ENCODE measurements at places on chromosomes 16 and 17.

DNA sequence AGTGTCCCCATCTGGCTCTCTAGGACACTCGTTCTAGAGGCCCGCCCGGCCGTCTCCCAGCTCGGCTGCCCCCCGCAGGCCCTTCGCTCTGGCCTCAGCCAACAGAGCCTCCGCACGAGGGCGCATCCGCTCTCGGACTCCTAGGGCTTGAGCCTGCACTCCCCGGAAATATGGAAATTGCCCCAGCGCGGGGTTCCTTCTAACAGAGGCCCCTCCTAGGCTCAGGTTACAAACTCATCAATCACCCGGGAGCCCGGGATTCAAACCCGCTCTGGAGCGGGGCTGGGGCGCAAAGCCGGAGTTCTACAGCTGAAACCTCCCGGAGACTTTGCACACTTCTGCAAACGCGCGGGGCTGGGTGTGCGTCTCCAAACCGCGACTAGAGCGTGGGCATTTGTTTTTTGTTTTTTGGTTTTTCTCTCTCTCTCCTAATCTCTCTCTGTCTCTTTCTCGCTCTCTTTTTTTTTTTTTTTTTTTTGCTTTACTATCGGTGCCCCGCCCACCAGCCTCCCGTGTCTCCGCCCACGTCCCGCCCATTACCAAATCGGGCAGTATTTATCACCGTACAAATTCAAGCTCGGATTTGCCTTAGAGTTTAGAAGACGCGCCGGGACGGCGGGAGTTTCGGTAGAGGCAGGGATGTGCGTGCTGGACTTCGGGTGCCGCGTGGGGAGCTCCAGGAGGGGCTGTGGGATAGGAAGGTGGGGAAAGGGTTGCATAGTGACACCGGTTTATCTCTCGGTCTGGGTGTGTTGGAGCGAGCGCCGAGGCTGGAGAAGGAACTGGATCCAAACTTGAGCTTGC is 2.4 kb upstream of the FOXL1 start:
- no peak for DNase-seq

- DNase-seq = no peak
These were observed 37.0 kb upstream of the CCDC182 start for GRCh38 chr17:57782062-57782490.

DNA sequence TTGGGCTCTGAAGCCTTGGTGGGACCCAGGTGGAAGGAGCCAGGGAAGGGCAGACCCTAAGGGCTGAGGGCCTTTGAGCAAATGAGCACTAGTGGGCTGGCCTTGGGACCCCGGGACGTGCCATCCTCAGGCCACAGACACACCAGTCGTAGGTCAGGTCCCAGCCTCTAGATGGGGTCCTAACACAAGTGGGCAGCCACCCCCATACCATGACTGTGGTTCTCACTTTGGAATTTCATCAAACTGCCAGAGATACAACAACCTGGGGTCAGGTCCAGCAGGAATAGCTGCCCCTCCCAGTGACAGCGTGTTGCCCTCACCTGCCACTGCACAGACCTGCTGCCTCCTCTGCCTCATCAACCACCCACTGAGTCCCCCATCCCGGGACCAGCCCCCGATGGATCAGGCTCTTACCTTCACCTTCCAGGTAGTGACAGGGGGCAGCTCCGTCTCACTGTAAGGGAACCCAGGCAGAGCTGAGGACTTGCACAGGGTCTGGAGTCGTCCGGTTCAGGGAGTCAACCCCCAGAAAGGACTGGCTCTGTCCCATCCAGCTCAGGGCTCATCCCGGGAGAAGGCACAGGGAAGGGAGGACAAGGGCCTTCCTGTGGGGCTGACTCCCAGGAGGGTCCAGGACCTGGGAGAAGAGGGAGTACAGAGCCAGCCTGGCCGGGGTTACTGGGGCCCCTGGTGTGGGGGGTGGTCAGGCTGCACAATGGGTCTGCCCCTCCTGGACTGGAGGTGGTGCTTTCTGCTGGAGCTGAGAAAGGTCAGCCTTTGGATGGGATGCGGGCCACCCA is 40.0 kb downstream of the LGALS9 start:
- DNase-seq = no peak

DNA sequence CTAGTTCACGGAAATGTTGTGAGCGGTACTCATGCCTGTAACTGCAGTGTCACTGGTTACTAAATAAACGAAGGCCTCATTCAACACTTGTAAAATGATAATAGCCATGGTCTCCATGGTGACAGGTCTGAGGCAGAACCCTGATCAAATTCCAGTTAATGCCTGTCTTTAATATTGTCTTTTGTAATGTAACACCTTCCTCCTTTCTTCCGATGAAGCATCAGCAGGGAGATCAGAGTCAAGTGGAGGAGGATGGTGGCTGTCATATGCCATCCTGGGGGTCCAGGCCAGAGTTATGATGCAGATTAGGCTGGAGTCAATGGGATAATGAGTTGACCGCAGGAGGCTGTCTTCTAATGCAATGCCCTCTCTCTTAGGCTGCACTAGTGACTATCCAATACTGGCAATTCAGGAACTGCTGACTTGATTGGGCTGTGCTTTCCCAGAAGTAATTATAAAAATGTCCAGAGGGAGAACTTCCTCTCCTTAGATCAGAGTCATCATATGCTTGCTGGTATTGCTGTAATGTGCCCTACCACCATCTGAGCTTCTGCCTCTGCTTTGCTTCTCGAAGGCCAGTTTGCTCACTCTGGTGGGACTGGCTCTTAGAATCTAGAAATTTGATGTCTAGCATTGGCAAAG is 419.1 kb downstream of the CA10 start:
- DNase-seq = no peak

GRCh38 chr17:81240761-81241160 is 1.6 kb downstream of the NDUFAF8 start:
- DNase-seq = no peak

GRCh38 chr17:79400989-79401703 is 209.7 kb downstream of the RBFOX3 start:
- DNase-seq = no peak

- no peak for DNase-seq
These were observed 155.7 kb downstream of the CCDC182 start for GRCh38 chr17:57589151-57590034.

GRCh38 chr16:69270831-69271230 is 40.3 kb upstream of the VPS4A start:
- DNase-seq = no peak

DNA sequence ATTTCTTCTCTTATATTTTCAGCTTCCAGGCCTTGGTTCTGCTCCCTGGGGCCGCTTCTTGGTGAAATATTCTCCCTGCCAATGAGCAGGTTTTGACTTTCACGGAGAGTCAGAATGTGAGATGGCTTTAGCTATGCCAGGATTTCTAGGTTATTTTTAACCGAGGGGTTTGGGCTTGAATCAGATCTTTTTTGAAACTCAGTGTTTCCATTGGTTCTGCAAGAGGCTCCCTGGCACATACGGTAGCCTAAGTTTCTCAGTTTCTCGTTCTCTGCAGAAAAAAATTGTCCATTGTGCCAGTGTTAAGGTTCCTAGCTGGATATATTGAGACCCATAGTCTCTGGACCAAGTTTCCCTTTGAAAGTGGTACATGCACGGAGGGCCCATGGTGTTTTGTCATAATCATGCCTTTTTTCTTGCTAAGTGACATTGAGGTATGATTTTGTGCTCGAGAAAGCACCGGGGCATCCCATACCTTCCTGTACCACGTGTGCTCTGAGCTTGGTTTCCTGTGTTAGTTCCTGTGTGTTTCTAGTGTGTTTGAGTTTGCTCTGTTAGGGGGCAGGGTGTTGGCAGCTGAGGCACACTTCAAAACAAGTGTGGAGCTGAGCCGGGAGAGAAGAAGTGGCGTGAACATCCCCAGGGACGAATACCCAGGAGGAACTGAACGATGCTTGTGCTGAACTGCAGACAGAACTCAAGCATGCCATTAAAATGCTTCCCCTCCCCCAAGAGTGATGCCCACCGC is 127.2 kb downstream of the HS3ST3B1 start:
- DNase-seq = no peak

DNA sequence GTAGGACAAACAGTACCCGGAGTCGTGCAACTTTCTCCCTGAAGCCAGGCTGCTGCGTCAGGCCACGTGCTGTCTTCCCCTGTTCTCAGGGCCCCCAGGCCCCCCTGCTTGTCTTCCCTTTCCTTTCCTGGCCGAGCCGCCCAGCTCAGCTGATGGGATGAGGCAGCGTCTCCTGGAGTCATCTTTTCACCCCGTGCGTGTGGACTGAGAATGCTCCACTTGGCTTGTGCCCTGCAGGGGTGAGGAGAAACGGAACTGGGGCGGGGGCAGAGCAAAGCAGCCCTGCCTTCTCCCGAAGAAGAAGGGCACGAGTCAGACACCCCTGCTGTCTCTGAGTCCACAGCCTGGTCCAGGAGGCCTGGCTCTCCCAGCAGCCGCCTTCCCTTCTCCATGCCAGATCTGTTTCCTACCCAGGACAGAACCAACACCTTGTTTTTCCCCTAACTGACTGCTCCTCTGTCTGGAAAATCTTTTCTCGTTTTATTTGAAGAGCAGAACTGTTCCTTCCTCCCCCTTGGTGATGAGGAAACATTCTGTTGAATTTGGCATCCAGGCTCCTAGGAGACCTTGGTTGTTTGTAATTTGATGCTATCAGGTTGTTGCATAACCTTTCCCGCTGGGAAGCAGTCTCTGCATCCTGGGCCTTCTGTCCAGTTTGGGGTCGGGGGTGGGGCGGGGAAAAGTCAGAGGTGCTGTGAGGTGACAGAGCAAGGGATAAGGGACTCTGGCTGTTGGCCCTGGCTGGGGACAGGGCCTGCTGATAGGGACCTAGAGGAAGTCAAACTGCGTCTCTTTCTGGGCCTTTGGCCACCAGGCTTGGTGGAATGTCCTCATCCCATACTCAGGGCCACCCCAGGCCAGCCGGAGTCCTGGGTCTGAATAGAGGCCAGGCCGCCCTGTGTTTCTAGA is 78.8 kb downstream of the WIPI1 start:
- no peak for DNase-seq

DNA sequence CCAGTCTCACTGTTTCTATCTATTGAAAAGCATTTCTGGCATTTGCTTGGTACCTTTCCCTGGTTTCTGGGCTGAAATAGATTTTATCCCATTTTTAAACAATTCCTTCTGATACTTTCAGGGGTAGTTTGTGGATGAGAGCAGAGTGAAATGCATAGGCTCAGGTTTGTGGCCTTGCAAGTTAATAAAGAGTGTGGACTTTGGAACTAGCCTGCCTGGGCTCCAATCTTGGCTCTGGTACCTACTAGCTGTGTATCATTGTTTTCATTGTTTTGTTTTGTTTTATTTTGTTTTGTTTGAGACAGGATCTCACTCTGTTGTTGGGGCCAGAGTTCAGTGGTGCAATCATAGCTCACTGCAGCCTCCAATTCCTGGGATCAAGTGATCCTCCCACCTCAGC is 175.5 kb downstream of the PRKCB start:
- DNase-seq = no peak

DNA sequence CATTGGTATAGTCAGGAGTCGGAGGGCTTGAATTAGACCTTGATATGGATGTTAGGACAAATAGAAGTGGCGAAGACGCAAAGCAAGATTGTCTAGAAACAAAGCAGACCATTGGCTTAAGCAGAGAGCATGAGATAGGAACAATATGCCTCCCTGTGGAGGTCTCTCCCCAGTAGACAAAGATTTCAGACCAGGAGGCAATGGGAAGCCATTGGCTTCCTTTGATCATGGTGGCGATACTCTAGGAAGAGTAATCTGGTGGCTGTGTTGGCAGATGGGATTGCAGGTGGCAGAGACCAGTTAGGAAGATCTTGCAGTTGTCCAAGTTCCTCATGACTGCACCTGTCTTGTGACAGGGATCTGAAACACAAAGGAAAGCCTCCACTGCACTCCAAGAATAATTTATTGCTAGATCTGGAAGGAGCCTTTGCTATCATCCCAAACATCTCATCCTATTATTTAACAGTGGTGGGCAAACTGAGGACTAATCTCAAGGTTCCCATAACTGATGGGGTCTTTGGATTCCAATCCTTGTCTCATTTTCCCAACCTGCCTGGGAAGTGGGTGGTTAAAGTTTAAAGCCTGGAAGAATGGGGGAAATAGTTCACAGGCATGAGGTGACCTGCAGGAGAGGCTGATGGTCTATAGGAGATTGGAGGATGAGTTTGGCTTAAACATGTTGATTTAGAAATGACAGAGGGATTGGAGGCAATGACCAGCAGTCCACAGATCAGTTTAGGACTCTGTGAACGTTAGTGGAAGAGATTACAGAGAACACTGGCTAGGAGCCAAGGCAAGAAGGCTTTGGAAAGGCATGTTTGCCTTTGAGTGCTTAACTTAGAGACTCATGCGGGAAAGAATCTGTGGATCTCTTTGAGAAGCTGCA is 37.0 kb downstream of the HLF start:
- no peak for DNase-seq

DNA sequence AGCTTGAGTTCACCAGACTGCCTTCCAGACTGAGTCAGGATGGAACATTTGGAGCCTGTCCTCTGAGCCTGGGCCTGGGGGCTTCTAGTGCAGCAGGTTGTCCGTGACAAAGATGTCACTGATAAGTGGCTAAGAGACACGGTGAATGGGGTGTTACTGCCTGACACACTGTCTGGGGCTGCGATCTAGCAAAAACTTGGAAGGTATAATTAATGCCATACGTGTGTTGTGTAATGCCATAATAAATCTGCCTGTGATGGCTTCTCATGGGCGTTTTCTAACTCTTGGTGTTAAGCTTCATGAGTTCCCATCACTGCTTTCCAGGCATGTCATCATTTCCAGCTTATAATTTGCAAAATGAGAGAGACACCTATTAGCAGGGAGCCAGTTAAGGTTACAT is 215.4 kb downstream of the UTP18 start:
- DNase-seq = no peak

- no peak for DNase-seq
These were observed 424.7 kb upstream of the MAF start for GRCh38 chr16:80025236-80025635.

DNA sequence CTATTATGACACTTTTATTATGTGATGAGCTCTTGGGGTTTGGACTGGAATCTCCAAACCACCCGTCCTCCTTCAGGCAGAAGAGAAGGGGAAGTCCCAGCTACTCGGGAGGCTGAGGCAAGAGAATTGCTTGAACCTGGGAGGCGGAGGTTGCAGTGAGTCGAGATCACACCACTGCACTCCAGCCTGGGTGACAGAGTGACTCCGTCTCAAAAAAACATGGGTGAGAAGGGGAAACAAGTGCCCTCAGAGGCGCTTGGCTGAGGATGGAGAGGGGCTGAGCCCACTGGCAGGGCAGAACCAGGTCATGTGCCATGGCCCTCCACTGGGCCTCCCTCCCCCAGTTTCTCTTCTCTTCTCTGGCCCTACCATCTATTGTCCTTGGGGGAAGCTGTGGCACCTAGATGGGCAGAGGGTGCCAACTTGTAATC is 120.9 kb upstream of the SMURF2 start:
- no peak for DNase-seq

DNA sequence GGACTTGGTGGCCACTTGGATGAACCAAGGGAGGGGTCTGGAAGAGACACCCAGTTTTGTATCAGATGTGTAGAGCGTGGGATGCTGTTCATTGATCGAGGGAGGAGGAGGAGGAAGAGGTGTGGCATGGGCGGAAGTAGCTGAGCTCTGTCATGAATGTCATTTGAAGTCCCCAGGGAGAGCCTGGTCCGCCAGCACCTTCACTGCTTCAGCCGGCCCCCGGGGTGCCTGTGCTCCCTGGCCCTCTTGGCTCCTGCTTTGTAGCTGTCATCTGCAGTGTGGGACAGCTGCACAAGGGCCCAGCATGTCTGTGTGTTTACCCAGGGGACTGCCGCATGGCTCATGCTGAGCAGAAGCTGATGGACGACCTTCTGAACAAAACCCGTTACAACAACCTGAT is 75.4 kb upstream of the RBL2 start:
- no peak for DNase-seq

- DNase-seq = no peak
These were observed 10.9 kb downstream of the SLC35G3 start for GRCh38 chr17:35183332-35183731.

GRCh38 chr17:45123930-45124796 is 8.2 kb downstream of the PLCD3 start:
- no peak for DNase-seq
